Bronchial epithelial cell (primary cell): ENCODE measurements at places on chromosomes 1 and 21. TPM values are rescaled to one million over a fixed set of nuclear protein-coding genes. Genes with fewer than 3 reads are reported as not detected.
A peak's percentile ranks its signal among the peaks of the same experiment; 100 is the strongest.

The BSND gene
- total RNA-seq: under 0.01 TPM in 1 of 2 replicates, not detected in the other

GRCh38 chr1:115671176-115671934 is 29.6 kb downstream of the VANGL1 start:
- peak; percentile 95 for DNase-seq

DNA sequence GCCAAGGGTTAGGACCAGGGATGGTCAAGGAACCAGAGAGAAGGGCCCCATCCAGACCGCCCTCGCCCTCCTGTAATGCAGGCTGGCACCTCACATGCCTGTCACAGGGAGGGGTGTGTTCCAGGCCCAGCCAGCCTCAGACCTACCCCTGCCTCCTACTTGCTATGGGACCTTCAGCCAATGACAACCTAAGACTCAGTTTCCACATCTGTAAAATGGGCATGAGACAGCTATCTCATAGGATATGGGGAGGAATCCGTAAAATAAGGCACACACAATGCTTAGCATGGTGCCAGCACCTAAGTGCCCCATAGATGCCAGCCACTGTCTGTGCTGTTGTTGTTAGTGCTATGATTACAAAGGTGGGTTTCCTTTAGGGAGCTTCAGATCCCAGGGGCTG is 7.9 kb downstream of the KIF17 start:
- DNase-seq: no peak

DNA sequence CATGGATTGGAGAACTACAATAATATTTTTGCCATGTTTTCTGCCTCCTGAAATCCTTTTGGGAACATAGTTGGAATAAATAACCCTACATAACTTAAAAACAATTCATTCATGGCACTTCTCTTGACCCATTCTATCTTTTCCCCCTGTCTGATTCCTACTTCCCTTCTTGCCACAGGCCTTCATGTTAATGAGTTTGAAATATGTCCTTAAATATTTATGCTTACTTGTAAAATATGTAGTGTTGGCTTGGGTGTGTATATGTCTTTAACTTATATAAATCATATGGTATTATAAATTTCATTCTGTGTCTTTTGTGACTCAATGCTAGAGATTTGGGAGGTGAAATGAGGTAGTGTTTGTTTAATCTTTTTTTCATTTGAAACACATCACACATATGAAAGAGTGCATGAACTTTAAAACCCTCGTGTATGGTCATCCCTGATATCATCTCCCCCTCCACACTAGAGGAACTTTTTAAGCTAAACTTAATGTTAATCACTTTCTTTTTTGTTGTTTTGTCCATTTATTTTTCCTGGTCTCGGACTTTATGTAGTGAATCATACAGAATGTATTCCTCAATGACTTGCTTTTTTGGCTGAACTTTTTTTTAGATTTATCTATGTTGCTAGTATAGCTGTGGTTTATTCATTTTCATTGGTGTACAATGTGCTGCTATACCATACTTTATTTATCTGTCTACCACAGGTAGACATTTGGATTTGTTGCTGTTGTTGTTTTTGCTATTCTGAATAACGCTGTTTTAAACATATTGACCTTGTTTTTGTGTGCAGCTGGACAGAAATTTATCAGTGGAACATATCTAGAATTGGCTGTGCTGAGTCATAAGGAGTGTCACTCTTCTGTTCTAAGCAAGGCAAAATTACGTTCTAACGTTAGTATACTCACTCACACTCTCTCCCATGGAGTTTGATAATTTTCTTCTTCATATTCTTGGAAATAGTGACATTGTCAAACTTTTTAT is 441.6 kb downstream of the PLPP3 start:
- DNase-seq: no peak

GRCh38 chr21:35436899-35437298 is 387.8 kb upstream of the RUNX1 start:
- DNase-seq: peak; percentile 6
